Progenitor cell of endocrine pancreas (in vitro differentiated cells): ENCODE measurements at places on chromosomes 5 and 9. TPM values are rescaled to one million over a fixed set of nuclear protein-coding genes. Genes with fewer than 3 reads are reported as not detected.

The NUTM2G gene
- not detected in 2 replicates for total RNA-seq

GRCh38 chr5:93756372-93756771, 15.0 kb upstream of the POU5F2 start:
- no peak overlapping the region for H3K4me3 ChIP-seq
- H3K36me3 ChIP-seq = peaks cover 20% of the 10 kb centered on the region
- H3K27me3 ChIP-seq = no peaks in the 10 kb centered on the region
- H3K27ac ChIP-seq = no peak overlapping the region
- DNase-seq = no peak

GRCh38 chr9:69121155-69122081, 52.7 kb upstream of the TJP2 start:
- no peaks in the 10 kb centered on the region for H3K27me3 ChIP-seq
- peak; percentile 53 for DNase-seq
- peak overlapping the region; percentile 100 for H3K27ac ChIP-seq

GRCh38 chr5:86523718-86524117, 94.0 kb upstream of the COX7C start:
- no peaks in the 10 kb centered on the region for H3K27me3 ChIP-seq
- H3K4me3 ChIP-seq = no peak overlapping the region
- H3K4me1 ChIP-seq = no peaks in the 10 kb centered on the region

DNA sequence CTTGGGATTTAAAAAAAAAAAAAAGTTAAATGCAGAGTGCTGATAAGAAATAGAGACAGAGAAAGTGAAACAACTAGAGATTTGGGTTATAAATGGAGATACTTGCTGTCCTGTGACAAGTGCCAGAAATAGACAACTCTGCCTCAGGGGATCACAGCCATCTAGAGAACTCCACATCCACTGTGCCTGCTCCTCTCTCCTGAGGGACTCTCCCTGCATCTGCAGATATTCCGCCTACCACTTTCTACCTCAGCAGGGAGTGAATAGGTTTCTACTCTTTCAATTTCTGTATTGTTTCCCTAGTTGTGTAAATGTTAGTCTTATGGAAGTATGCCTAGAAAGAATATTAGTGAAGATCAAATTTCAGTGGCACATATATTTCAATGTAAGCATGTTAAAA, 307.2 kb downstream of the HTR1A start:
- no peaks in the 10 kb centered on the region for H3K27me3 ChIP-seq
- H3K36me3 ChIP-seq = no peaks in the 10 kb centered on the region
- DNase-seq = no peak
- no peaks in the 10 kb centered on the region for H3K4me1 ChIP-seq

The GABRA6 gene
- total RNA-seq = not detected in 2 replicates

The INSL4 gene
- total RNA-seq = not detected in 2 replicates

- no peaks in the 10 kb centered on the region for H3K27me3 ChIP-seq
- H3K36me3 ChIP-seq = no peaks in the 10 kb centered on the region
- no peak for DNase-seq
Observed at GRCh38 chr5:103397739-103398581, 139.4 kb downstream of the MACIR start.

The PCDHGA3 gene
- 0.80 and 0.81 TPM in 2 replicates for total RNA-seq

The ANGPTL2 gene
- total RNA-seq = 4.7 and 5.3 TPM in 2 replicates

GRCh38 chr9:128160603-128160987, 530 bp downstream of the BBLN start:
- H3K36me3 ChIP-seq = peaks cover 7% of the 10 kb centered on the region
- no peak overlapping the region for H3K27ac ChIP-seq
- H3K27me3 ChIP-seq = no peaks in the 10 kb centered on the region
- peaks cover 4% of the 10 kb centered on the region for H3K4me1 ChIP-seq

GRCh38 chr9:111943746-111944145, 47.1 kb downstream of the UGCG start:
- no peak overlapping the region for H3K27ac ChIP-seq
- peaks cover 10% of the 10 kb centered on the region for H3K4me1 ChIP-seq
- no peak overlapping the region for H3K4me3 ChIP-seq
- no peak for DNase-seq

DNA sequence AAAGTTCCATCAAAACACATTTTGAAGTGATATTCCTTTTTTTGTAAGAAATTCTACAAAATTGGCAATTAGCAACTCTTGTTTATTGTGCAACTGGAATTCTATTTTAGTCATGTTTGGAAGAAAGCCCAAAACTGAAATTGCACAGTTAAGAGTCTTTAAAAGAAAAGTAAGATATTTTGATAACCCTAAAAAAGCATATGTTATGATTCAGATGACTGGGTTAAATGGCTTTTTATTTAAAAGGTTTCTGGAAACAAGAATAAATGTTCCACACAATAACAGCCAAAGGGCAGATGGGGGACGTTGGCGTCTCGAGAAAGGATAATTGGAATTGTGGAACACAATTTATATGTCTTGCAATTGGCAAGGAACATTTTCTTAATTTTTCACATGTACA, 275.2 kb downstream of the CDH9 start:
- H3K27ac ChIP-seq = no peak overlapping the region
- no peak overlapping the region for H3K4me3 ChIP-seq
- H3K36me3 ChIP-seq = no peaks in the 10 kb centered on the region
- DNase-seq = no peak
- H3K4me1 ChIP-seq = no peaks in the 10 kb centered on the region

GRCh38 chr5:167579693-167580055, 711.8 kb upstream of the WWC1 start:
- DNase-seq = no peak
- peaks cover 51% of the 10 kb centered on the region for H3K27me3 ChIP-seq
- no peak overlapping the region for H3K4me3 ChIP-seq
- H3K27ac ChIP-seq = no peak overlapping the region

The G3BP1 gene
- total RNA-seq = 220 and 226 TPM in 2 replicates

The BTNL8 gene
- not detected in 2 replicates for total RNA-seq

The CMYA5 gene
- 1.1 and 1.2 TPM in 2 replicates for total RNA-seq

The SLC12A2 gene
- total RNA-seq = 51.7 and 57.4 TPM in 2 replicates

DNA sequence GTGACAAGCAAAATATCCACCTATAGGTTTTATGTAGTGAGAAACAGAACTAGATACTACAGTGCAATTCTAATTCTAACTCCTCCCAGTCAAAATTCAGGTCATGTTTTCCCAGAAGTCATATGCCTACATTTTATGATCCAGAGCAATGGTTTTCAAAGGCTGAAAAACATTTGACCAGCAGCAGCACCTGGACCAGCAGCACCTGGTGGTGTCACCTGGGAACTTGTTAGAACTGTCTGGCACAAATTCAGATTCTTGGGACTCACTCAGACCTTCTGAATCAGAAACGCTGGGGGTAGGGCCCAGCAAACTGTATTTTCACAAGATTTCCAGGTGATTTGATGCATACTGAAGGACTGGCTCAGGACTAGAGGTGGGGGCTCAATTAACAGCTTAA, 367.7 kb upstream of the RFX3 start:
- no peak overlapping the region for H3K27ac ChIP-seq
- no peaks in the 10 kb centered on the region for H3K27me3 ChIP-seq
- H3K4me1 ChIP-seq = peaks cover 5% of the 10 kb centered on the region
- no peak overlapping the region for H3K4me3 ChIP-seq
- peaks cover 10% of the 10 kb centered on the region for H3K36me3 ChIP-seq
- no peak for DNase-seq
